Adrenal gland (tissue), 19 donors: ENCODE measurements at places on chromosomes 16 and 17.
A peak's percentile ranks its signal among the peaks of the same experiment; 100 is the strongest.

GRCh38 chr17:74185571-74186185 is 17.8 kb upstream of the RPL38 start:
- DNase-seq = no peak

- DNase-seq = no peak
These were observed 70.7 kb downstream of the SLC39A11 start for GRCh38 chr17:73021771-73022170.

DNA sequence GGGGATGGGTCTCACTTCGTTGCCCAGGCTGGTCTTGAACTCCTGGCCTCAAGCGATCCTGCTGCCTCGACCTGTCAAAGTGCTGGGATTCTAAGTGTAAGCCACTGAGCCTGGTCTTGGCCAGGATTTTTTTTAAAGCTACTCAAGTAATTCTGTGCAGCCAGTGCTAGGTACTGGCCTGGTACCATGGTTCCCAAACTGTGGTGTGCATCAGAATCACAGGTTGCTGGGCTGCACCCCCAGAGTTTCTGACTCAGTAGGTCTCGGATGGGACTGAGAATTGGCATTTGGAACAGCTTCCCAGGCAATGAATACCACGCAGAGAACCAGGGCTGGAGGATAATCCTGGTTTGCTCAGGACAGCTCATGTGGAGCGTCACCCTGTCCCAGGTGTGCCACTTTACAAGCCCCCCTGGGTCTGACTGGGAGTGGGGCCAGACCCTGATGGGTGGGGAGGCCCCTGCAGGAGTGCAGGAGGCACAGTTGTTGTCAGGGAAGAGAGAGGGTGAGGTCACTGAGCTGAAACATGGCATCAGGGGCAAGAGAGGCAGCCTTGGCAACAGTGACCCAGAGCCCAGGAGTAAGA is 10.7 kb upstream of the MRPS23 start:
- no peak for DNase-seq

DNA sequence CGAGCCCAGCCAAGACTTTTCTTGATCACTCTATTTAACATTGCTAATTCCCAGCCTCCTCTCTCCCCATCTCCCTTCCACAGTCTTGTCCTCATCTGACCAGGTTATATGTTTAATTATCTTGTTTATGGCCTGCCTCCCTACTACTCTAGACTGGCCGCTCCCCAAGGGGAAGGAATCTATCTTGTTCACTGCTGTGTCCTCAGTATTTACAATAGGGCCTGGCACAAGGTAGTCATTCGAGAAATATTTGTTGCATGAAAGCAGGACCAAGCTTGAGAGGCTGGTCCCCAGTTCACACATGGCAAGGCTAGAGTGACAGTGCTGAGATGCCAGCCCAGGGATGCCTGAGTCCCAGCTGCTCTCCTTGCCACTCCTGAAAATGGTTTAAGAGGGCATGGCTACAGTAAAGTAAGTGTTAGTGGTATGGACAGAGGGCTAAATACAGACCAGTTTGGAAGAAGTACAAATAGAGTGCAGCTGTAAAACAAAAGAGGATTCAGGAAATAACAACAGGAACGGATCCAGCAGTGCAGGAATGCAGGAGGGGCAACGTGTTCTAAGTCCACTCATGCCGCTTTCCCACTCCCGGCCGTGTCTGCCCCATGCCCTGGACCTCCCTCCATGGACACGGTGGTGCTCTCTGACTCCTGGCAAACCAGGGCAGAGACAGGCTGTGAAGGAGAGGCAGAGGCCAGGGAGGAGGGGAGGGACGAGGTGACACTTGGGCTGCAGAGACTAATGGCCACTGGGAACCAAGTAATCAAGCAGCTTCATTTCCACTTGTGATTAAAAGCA is 65.6 kb downstream of the TOM1L2 start:
- DNase-seq = no peak

- DNase-seq = no peak
These were observed 1.2 kb downstream of the KRTAP4-2 start for GRCh38 chr17:41176744-41177387.

GRCh38 chr16:3465301-3465700 is 21.8 kb downstream of the NAA60 start:
- no peak for DNase-seq

DNA sequence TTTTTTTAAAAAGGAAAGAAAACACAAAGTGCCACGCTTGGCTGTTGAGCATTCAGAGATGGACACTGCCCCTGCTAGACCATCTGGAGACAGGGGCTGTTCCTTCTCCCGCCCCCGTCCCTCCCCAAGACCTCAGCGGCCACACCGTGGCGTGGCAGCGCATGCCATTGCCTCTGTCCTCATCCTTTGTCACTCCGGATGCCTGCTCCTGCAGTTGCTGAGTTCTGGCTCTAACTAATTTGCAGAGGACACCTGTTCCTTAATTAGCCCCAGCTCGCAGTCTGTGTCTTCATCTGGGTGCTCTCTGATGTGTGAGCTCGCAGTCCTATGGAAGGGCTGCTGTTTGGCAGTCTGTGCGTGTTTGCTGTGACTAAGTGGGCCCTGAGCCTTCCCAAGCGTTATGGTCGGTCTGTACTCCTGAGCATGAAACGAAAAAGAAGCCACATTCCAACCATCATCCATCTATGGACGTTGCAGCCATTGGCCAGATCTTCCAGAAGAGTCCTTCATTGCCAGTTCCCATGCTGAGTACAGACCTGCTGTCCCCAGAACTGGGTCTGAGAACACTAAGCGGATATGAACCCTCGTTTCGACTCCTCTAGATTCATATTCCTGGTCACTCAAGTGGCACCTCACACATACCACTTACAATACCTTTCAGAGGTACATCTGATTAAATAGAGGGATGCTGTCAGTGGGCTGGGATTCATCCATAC is 40.9 kb upstream of the NAT9 start:
- DNase-seq = no peak

DNA sequence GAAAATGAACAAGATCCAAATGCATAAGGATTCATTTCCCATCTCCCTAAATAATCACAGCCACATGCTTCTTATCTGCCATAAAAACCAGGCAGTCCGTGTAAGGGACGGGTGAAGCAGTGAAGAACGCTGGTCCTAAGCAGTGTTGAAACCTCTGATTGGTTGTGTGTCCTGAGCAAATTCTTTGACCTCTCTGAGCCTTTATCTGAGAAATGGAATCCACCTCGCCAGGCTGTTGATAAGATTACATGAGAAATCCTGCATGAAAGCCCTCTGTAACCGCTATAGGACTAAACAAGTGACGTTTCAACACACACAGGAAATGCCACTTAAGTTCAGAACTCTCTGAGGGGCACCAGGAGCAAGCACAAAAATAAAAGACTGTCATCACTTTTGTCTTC is 26.8 kb downstream of the GAS7 start:
- no peak for DNase-seq

DNA sequence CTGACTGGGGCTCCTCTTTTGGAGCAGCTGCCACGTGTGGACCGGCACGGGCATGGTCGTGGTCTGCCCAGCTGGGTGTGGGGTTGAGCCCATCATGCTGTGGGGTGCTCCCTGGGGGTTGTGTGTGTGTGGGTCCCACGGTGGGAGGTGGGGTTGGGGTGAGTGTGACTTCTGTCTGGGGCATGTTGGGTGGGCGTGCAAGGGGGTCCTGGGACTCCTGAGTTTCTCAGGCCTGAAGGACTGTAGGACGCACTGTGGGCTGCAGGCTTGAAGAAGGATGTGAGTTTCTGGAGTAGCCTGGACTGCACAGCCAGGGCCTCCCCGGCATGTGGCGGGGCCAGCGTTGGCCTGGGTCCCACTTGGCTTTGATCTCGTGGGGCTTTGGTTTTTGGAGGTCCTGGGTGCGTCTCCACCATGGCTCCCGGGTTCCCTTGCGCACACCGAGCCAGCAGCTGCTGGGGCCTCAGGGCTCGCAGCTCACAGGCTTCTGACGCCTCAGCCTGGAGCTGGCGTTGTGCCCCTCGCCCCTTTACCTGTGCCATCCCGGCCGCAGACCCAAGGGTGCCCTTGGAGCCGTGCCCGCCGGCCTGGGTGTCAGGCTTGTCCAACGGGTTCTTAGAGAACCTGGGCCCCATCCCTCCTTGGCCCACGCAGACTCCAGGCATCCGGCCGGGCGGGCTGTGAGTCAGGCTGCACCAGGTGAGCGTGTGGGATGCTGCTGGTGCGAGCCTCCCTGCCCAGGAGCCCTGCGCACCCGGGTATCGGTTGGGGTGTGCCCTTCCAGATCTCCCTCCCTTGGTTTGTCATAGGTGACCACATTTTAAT is 34.4 kb upstream of the ZNF750 start:
- DNase-seq = no peak

- DNase-seq = no peak
These were observed 143.8 kb upstream of the RPL38 start for GRCh38 chr17:74059479-74060240.

DNA sequence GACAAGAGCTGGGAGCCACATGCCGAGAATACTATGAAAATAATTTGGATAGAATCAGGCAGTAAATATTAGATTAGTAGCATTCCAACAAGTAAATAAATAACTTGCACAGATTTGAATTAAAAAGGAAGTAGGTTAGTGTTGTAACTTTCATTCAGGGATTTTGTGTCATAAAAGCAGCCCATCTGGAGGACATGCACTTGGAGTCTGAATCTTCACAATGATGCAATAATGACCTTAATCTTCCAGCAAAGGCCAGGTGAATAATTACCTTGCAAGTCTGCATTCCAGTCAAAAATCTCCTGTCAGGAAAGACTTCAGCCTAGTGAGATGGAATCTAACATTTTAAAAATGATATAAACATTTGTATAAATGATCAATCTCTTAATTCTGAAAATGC is 518.1 kb downstream of the KCNJ2 start:
- DNase-seq = no peak

- DNase-seq = peak; percentile 78
These were observed 19.3 kb downstream of the ITGAL start for GRCh38 chr16:30491744-30492308.

- DNase-seq = no peak
These were observed 10.2 kb downstream of the FBRS start for GRCh38 chr16:30668393-30668792.

DNA sequence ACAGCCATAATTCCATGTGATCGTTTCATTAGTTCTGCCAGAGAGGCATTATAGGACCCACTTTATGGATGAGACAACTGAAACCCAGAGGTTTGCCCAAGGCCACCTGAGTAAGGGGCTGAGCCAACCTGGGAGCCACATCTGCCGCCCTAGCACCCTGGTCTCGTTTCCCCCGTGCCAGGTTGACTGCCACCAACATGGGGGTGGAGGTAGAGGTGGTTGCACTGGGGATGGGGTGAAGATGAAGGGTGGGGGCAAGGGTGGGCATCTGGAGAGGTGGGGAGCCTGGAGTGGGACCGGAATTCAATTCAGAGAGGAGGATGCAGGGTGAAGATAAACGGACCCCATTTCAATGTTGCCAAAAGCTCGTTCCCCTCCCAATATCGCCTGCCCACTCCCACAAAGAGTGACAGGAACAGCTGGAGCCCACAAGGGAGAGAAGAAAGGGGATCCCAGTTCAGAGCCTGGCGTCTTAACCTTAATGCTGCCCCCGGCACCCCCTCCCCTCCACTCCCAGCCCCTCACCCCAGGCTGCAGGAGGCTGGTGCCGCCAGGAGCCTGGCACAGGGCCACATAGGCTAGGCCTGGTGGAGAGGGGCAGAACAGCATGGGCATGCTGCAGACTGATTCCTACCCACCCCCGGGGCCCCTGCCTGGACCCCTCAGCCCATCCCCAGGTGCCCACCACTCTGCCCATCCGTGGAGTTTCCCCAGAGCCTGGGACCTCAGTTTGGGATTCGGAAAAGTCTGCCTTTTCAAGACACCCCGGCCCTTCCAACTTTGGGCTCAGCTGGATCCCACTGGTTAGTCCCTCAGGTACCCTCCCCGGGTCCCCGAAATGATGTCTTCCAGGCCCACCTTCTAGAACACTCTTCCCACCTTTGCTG is 29.6 kb downstream of the NGFR start:
- no peak for DNase-seq

- no peak for DNase-seq
These were observed 394.7 kb downstream of the SOX9 start for GRCh38 chr17:72515291-72516065.

DNA sequence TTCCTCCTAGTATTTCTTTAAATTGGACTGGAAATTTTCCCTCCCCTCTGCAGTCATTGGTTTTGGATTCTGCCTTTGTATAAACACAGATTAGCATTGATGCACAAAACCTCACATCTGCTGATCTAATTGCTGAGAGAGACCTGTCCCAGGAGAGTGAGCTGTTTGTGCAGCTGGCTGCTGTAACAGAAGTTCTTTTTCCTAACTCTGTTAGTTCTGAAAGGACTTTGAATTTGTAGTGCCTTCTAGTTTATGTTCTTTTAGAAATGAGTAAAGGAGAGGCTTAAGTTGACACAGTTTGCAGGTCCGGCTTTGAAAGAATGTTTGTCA is 45.2 kb upstream of the KPNB1 start:
- no peak for DNase-seq

DNA sequence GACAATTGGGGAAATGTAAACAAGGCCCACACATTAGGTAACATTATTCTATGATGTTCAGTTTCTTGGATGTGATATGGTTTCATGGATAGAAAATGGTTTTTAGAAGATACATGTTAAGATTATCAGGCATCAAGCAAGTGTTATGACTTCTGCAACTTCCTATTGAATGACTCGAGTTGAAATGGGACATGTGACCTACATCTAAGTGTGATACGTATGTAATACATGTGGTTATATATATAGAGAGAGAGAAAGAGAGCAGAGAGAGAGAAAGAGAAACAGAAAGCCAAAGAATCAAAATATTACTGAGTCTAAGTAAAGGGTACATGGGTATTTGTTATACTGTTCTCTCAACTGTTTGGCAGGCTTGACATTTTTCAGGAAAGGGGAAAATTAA is 1.7 kb downstream of the TMEM170A start:
- DNase-seq = no peak

DNA sequence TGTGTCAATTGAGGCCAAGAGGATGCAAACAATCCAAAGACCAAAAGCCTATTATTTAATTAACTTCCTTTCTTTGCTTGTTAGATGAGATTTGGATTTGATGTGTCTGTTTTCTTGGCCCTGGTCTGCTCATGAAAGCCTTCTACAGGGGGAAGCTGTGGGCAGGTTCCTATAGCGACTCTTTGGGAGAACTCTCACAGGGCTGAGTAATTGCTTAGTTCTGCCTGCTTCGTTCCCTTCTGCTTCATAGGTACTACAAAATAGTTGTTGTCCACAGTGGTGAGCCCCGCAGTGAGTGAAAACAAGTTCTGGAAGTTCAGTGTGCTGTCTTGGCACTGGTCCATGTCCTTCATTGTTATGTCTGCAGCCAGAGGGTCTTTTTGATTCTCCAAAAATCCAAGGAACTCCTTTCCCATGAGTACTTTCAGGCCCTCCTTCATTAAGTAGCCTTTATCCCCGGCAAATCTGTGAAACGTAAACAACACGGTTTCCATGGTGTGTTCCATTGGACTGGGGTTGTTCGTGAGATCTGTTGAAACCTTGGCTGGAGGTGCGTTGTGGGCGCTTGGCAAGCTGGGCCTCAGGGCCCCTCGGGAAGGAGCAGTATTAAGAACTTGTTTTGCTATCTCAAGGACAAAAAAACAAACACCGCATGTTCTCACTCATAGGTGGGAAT is 30.0 kb upstream of the ANKRD40CL start:
- DNase-seq = no peak

- DNase-seq = no peak
These were observed 23.9 kb downstream of the HIGD1B start for GRCh38 chr17:44871556-44871955.

GRCh38 chr16:88923450-88923849 is 53.6 kb downstream of the CBFA2T3 start:
- no peak for DNase-seq

GRCh38 chr17:4010754-4011153 is 46.5 kb upstream of the ATP2A3 start:
- no peak for DNase-seq

- DNase-seq = no peak
These were observed 24.2 kb downstream of the CYB5B start for GRCh38 chr16:69448470-69449193.
